ENCODE measurements at places on chromosomes 1 and 21.
A peak's percentile ranks its signal among the peaks of the same experiment; 100 is the strongest.

DNA sequence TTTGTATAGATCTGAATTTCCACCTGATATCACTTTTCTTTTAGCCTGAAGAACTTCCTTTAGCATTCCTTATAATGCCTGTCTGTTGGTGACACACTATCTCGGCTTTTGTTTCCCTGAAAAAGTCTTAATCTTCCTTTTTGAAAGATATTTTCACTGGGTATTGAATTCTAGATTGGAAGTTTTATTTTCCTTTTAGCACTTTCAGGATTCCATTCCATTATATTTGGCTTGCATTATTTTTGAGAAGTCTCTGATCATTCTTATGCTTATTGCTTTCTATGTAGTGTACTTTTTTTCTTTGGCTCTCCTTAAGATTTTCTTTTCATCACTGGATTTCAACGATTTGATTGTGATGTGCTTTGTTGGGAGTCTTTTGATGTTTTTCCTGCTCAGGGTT is 510.7 kb downstream of the RWDD3 start:
- no peak for DNase-seq

- DNase-seq, result no peak
Measured at GRCh38 chr1:94784190-94784515, 36.0 kb upstream of the SLC44A3 start.

DNA sequence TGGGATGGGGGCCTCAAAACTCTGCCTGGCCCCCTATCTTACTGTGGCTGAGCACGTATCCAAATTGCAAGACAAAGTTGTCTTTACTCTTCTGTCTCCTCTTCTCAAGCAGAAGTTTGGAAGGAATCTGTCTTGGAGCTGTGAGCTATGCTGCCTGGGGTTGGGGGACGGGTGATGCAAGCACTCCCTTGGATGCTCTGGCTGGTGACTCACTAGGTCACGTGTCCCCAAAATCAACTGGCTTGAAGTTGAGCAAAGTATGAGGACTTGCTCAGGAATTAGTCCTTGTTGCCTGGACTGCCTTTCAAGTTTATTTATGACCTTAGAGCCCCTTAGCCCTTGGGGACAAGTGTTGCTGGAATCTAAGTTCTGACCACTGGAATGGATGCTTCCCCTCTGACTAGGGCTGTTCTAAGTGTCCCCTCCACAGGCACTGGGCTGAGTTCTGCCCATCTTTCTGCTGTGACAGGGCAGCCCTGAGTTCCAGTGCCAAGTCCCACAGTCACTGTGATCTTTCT is 269.5 kb downstream of the HHAT start:
- no peak for DNase-seq

- DNase-seq, result no peak
Measured at GRCh38 chr1:229266274-229266673, 4.6 kb upstream of the RAB4A start.

- no peak for DNase-seq
Measured at GRCh38 chr1:233647073-233647472, 33.2 kb downstream of the KCNK1 start.

- DNase-seq, result no peak
Measured at GRCh38 chr1:210412240-210412639, 83.5 kb downstream of the HHAT start.

- DNase-seq, result no peak
Measured at GRCh38 chr1:183089025-183089639, 65.9 kb downstream of the LAMC1 start.

DNA sequence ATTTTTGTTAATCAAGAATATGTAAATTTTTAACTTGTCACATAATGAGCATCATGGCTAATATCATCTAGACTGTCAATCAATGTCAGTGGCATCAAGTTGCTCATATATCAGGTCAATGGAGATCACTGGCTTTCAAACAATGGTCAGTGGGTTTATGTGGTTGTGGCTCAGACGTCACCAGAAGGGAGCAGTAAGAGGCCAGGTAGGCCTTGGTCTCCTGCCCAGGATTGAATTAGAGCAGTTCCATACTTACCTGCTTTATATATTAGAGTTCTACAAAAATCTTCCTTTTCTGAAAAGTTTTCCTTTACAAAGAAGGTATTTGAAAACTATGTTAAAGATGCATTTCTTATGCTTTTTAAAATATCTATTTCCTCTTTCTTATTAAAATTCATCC is 206.3 kb upstream of the B3GALT2 start:
- DNase-seq, result no peak

- no peak for DNase-seq
Measured at GRCh38 chr1:230578616-230579015, 63.7 kb upstream of the COG2 start.

DNA sequence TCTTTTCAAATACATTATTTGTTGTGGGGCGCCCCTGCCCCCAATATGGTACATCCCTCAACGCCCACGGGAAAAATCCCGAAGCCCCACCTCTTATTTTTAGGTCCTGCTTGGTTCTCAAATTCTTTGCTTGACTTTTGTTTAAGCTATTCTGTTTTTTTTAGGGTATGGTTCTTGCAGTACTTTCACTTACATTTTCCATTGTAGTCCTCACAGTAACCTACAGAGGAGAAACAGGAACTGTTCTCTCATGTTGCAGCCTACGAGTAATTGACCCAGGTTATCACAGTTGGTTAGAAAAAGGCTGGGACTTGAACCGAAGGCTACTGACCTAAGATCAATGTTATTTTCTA is 697 bp upstream of the C21orf91 start:
- no peak for DNase-seq

DNA sequence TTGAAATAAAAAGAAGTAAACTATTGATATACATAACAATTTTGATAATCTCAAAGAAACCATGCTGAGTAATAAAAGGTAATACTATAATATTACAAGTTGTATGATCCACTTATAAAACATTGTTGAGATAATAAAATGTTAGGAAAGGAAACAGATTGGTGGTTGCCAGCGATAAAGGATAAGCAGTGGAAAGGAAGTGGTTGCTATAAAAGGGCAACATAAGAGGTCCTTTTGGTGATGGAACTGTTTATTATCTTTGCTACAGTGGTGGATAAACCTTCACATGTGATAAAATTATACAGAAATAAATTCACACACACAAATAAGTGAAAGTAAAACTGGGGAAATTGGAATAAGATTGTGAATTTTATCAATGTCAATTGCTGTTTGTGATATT is 15.1 kb downstream of the OR6F1 start:
- DNase-seq, result no peak

GRCh38 chr1:59355361-59355760 is 58.5 kb downstream of the FGGY start:
- DNase-seq, result no peak

DNA sequence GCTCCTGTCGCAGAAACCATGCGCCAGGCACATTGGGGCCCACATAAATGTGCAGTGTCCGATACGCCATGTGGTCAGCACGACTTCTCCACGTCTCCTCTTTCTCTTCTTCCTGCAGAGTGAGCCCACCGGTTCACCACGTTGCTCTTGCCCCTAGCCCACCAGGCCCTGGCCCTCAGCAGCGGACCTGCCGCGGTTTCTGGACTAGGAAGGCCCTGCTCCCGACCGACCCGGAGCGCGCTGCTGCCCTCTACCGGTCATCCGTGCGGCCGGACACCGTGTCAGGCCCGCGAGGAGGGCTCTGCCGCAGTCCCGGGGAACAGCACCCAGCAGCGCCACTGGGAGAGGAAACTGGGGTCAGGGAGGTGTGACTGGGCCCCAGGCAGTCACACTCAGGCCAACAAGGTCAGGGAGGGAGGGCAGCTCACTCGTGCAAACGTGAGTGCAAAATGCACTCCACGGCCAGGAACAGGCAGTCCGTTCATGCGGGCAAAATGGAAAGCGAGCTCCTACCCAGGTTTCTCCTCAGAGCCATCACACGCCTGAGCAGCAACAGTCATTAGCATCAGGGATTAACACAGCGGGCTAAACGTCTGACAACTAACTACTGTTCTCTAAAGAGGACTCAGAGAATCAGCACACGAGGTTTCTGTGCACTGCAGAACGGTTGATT is 13.7 kb downstream of the TLR5 start:
- peak; percentile 26 for DNase-seq

DNA sequence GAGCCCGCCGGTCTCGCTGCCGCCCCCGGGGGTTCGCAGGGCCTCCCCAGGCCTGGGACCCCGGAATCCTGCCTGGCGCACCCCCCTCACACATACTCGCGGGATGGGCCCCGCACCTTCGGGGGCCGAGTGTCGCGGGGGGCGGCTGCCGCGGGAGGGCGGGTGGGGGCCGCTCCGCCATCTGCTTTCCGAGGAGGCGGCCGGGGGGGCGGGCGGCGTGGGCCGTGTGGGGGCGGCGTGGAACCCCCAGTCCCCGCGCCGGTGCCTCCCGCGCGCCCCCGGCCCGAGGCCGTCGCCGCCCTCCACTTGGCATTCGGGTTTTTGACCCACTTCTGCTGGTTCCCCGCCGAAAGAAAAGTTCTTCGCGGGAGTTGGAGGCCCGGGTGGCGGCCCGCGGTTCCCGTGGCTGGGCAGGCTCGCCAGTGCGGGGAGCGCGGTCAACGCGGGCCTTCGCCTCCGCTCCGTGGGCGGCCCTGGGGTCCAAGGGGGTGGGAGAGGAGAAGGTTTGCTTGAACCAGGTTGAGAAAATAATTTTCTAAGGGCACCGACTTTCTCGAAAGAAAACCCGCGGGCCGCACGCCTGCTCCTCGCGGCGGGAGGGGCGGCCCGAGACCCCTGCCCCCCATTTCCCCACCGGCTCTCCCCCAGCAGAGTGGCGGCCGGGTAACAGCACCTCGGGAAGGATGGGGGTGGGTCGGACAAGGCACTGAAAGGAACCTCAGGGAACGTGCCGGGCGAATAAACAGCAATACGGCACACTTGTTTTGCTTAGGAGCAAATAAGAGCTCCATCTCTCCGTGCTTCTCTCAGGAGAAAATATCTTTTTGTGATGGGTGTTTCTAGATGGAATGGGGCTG is 1.6 kb downstream of the PHF13 start:
- no peak for DNase-seq

DNA sequence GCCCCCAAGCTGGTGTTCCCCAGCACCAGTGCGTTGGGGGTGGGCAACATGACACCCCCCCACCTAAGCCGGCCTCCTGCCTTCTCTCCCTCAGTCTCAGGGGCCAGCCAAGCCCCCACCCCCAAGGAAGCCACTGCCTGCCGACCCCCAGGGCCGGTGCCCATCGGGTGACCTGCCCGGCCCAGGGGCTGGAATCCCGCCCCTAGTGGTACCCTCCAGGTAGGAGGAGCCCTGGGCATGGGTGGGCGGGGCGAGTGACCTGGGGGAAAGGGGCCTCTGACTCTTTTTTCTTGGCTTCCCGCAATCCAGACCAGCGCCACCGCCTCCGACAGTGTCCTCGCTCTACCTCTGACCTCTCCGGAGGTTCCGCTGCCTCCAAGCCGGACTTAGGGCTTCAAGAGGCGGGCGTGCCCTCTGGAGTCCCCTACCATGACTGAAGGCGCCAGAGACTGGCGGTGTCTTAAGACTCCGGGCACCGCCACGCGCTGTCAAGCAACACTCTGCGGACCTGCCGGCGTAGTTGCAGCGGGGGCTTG is 1.3 kb upstream of the EFNA4 start:
- no peak for DNase-seq

- DNase-seq, result no peak
Measured at GRCh38 chr1:9085306-9085940, 16.0 kb upstream of the SLC2A5 start.

DNA sequence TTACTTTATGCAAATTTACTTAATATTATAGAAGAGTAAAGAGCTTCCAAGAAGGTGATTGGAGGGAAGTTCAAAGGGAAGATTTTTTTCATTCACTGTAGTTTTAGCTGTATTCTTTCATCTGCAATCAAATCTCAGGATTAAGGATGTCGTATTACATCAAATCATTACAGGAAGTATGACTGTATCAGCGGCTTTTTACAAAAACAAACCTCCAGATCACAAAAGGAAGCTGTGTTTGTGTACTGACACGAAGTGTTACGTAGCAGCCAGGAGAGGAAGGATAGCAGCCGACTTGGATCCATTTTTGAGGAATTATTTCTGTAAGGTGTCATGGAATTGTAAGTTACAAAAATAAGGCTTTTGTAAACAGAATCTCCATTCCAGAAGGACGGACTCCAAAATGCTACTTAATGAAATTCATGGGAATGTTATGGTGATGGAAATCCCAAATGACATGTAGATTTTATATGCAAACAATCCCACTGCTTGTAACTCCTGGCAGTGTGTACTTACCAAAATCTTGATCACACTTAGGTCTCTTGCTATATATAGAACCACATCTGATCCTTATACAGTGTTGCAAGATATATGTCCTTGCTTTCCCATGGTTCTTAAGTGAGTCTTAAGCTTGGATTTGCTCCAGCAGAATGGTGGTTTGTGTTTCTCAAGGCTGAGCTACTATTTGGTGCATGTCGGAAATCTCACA is 49.8 kb downstream of the KCNJ15 start:
- no peak for DNase-seq

GRCh38 chr1:75519651-75520427 is 91.1 kb downstream of the SLC44A5 start:
- DNase-seq, result no peak

GRCh38 chr21:46361176-46361575 is 37.2 kb downstream of the PCNT start:
- DNase-seq, result no peak

- no peak for DNase-seq
Measured at GRCh38 chr21:42016364-42016985, 6.3 kb upstream of the ZBTB21 start.

GRCh38 chr1:112465122-112465521 is 43.6 kb upstream of the WNT2B start:
- no peak for DNase-seq

DNA sequence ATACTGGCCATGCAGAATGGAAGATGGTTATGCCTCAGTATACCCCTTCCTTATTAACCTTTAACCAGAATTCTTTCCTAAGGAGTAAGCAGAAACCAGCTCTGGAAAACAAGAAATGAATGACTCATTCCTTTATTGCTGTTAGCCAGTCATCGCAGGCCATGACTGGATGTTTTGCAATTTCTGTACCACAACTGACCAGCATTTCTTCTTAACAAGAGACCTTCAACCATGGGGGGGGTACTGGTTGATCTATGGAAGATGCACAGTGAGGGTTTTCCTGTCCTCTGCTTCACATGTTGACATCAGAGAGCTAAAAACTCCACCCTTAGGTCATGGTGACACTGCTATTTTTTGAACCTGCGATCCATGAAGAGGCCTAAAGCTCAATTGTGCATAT is 28.0 kb upstream of the RNF2 start:
- DNase-seq, result no peak

- DNase-seq, result no peak
Measured at GRCh38 chr1:147152772-147153171, 19.5 kb downstream of the PRKAB2 start.

- DNase-seq, result no peak
Measured at GRCh38 chr1:81455481-81455880, 345.3 kb upstream of the ADGRL2 start.

DNA sequence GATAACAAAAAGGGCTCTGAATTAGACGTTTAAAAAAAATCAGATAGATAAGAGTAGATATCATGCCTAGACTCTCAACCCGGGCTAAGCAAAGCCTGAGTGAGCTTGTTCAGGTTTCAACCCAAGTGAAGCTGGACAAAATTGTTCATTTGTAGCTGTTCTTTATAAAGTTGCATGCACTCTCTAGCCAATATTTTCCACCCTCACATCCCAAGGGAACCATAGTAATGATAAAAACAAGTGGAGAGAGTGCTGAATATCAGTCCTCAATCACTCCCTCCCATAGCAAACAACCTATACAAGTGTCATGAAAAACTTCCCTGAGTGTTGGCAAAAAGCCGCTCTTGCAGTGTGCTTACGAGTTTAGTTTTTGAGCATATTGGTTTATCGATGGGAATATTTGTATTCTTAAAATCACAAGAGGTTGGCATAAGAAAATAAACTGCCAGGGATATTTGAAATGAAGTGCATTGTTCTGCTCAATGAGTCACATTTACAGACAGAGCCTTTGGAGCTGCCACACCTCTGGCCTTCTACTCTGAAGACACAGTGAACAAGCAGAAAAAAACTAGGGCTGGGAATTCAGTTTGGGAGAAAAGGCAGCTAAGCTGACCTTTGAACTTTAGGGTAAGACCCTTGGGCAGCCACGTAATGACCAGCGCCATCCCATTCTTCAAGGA is 2.2 kb upstream of the CLCA2 start:
- DNase-seq, result no peak
